Smooth muscle cell of the brain vasculature (primary cell): ENCODE measurements at places on chromosomes 7 and 10.

- DNase-seq = no peak
Observed at GRCh38 chr7:6546498-6547251, 4.6 kb downstream of the GRID2IP start.

- no peak for DNase-seq
Observed at GRCh38 chr7:155209478-155210319, 88.0 kb upstream of the INSIG1 start.

DNA sequence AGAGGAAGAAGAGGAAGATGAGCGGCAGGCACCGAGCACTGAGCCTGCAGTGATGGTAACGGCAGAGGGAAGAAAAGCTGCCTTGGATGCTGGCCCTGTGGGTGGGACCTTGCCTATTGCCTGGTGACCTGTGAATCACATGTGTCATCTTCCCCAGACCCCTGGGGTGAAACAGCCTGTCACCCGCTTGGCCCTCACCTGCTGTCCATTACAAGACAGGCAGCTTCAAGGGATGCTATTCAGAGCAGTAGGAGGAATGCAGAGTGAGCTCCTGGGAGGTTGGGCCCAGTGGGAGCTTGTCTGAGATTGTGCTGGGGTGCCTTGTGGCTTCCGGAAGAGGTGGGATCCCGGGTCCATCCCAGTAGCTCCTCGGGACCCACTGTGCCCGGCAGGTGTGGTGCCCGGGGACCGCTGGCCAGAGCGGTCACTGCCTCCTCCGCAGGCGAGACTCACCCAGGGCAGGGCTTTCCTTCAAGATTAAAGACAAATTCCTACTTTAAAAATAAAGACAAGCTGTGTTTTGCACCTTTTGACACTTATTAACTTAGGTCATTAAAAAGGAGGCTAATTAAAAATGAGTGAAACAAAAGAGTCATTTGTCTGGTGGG is 440.2 kb upstream of the MKI67 start:
- DNase-seq = no peak

DNA sequence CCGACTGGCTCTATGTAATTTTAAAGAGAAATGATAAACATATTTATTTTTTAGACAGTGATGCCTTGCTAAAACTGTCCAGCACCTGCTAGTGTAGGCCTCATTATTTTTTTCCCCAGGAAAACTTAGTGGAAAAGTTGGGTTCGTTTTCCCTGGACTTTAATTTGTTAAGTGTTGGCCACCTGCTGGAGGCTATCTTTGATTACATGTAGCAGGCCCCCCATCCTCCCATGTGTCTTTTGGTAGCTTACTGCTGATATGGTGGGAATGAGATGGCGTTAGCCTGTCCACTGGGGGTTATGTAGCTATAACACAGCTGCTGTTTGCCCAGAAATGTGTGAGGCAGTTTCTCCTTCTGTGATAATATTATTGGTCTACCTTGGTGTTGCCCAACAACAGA is 265.0 kb downstream of the SORCS3 start:
- no peak for DNase-seq

GRCh38 chr10:88793712-88794299 is 8.7 kb upstream of the LIPM start:
- peak; percentile 7 for DNase-seq

DNA sequence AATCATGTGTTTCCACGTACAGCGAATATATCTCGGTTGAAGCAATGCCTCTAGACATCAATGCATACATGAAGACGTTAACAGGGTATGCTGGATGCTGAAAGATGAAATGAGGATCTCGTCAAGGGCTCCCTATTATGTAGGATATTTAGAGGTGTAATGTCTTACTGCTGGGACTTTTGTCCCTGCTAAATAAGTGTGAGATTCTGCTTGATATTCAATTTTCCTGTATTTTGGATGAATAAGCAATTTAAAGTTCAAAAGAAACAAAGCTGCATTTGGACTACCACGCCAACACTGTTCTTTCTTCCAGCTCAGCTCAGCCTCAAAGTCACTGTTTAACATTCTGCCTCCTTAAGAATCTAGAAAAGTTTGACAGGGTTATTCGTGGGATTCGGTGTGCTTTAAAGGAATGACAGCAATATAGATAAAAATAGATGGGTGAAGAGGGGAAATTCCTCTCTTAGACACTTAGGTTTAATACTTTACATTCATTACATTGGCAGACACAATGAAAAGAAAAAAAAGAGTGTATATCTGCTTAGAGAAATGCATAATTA is 110.1 kb upstream of the RHEB start:
- no peak for DNase-seq

DNA sequence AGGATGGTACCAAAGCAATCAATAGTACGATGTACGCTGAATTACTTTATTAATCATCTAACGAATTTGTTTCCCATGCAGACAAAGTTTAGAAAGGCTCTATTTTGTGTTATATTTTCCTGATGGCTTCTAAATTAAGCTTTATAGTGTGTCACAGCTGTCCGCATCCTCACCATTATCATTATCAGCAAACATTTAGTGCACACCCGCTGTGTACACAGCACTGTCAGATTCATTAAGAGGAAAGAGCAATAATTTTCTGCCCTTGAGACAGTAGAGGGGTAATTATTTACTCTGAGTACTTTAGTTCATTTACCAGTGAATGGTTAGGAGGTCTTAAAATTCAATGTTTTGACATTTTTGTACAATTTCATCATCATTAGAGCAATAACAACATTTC is 233.3 kb upstream of the PTPRZ1 start:
- no peak for DNase-seq

DNA sequence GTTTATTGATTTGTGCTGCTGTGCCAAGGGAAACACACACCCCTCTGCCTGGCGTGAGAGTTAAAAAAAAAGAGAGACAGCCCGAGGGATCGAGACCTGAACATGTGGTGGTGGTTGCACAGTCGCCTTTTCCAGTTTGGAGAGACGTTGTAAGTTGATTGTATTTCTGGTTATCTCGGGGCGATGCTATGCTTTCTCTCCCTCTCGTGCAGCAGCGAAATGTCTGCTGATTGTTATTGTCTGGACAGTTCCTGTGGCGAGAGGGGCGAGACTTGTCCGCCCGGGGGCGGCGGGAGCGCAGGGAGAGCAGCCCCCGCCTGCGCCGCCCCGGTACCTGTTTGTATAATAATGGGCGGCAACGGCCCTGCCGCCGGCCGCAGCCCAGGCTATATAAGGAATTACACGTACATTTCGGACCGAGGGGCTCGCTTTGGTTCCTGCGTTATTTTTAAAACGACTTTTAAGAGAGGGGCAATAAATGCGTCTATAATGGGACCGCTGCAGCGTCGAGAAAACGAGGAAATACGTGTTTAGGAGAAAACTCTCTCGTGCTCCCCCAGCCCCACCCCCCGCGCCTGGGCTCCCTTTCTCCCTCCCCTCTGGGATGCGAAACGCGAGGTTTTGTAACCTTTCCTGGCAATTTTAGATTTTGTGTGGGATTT is 1.7 kb downstream of the ZEB1 start:
- no peak for DNase-seq

DNA sequence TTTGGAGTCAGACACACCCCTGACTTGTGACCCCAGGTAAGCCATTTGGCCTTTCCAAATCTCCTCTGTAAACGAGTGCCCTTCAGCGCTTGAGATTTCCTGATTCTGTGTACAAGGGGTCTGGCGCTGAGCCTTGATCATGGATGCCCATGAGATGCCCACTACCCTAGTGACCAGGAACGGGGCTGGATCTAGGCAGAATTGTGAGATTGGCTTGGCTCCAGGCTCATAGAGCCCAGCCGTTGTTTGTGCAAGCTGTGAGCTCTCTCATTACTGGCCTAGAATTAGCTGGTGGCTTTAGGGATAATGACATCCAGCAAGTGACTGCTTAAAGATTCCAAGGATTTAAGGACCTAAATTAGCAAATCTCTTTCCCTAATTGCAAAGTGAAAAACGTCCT is 84.9 kb downstream of the CAMK1D start:
- no peak for DNase-seq

- DNase-seq = no peak
Observed at GRCh38 chr7:37541810-37542443, 93.3 kb upstream of the ELMO1 start.

- no peak for DNase-seq
Observed at GRCh38 chr7:1558841-1559625, 3.0 kb upstream of the TMEM184A start.

GRCh38 chr10:86439544-86439943 is 72.9 kb upstream of the GRID1 start:
- DNase-seq = peak; percentile 31

- DNase-seq = no peak
Observed at GRCh38 chr7:82549616-82550285, 106.2 kb upstream of the CACNA2D1 start.

DNA sequence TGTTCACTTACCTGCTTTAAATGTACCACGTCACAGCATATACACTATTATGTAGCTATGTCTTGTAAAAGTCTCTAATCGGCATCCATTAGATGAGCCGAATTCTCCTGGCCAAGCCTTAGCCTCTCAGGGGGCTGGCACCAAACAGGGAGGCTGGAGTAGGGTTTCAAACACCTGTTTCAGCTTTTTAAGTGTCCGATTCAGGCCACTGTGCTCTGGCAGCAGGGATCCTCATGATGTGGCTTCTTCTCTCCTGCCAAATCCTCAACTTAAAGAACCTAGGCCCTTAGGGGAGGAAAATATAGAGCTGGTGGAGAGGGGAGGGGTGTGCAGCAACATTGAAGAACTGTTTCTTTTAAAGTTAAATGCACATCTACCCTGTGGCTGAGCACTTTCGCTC is 68.5 kb upstream of the NFKB2 start:
- DNase-seq = no peak

GRCh38 chr7:95520136-95520535 is 34.4 kb downstream of the ASB4 start:
- no peak for DNase-seq

DNA sequence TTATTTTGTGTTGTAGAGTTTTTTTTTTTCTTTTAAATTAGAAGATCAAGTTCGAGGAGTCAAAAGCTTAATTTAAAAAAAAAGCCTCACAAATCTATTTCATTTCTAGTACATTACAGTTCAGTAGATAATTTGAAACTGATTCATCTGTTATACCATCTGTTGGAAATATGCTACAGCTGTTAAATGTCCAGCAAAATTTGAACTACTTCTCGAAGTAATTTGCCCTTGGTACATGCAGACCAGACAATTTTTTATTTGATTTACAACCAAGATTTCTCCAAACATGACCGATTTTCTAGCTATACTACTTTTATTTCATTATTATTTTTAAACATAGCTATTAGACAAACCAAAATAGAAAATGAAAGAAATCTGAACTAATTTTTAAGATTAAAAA is 647.9 kb downstream of the CNTNAP2 start:
- DNase-seq = no peak

DNA sequence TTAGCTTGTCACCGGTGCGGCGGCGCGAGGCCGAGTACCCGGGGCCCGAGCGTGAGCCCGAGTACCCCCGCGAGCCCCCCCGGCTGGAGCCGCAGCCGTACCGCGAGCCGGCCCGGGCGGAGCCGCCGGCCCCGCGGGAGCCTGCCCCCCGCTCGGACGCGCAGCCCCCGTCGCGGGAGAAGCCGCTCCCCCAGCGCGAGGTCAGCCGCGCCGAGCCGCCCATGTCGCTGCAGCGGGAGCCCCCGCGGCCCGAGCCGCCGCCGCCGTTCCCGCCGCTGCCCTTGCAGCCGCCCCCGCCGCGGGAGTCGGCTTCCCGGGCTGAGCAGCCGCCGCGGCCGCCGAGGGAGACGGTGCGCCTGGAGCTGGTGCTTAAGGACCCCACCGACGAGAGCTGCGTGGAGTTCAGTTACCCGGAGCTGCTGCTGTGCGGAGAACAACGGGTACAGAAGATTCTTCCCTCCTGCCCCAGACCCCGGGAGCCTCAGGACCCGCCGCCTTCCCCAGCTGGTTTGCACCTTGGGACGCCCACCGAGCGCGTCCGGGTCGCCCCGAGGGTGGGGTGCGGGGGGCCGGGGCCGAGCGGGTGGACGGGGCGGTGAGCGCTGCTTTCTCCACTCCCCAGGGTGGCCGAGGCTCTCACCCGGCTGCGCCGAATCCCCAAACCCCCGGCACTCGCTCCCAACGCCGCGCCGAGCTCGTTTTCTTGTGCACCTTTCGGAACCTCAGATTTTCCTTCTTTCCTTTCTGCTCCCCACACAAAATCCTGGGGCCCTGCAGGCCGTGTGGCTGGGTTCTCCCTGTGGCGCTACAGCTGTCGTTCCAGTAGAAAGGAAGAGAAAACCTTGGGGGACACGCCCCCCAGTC is 708 bp downstream of the UBN2 start:
- DNase-seq = no peak

GRCh38 chr7:38027884-38028455 is 107.5 kb downstream of the EPDR1 start:
- DNase-seq = no peak
